Left renal pelvis (tissue), 4 donors: ENCODE measurements at places on chromosomes 13 and 19.

DNA sequence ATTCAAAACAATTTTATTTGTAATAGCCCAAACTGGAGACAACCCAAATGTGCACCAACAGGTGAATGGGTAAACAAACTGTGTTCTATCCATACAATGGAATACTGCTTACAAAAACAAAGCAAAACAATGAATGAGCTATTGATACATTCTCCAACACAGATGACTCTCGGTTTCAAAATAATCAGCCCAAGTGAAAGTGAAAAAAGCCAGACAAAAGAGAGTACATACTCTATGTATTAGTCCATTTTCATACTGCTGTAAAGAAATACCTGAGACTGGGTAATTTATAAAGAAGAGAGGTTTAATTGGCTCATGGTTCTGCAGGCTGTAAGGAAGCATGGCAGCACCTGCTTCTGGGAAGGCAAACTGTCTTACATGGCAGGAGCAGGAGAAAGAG lies 65.2 kb upstream of the LRCH1 start:
- no peak for DNase-seq

DNA sequence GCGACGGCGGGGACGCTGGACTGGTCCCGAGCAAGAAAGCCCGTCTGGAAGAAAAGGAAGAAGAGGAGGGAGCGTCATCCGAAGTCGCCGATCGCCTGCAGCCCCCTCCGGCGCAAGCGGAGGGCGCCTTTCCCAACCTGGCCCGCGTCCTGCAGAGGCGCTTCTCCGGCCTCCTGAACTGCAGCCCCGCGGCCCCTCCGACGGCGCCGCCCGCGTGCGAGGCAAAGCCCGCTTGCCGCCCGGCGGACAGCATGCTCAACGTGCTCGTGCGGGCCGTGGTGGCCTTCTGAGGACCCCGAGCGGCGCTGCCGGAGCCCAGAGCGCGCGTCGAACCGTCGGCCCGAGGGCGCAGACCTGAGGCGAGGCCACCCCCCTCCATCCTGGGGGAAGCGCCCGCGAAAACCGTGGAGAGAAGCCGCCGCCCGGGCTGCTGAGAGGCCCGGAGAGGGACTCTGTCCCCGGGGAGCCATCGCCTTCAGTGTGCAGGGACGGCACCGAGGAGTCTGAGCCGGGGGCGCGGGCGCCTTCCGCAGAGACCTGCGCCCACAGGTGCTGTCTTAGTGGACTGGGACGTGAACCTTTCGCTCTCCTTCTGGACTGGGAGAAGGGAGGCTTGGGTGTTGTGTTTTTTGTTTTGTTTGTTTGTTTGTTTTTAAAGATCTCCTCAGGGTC lies 3.5 kb downstream of the IER2 start:
- peak; percentile 8 for DNase-seq

GRCh38 chr13:47220453-47221140 lies 323.7 kb upstream of the HTR2A start:
- no peak for DNase-seq

DNA sequence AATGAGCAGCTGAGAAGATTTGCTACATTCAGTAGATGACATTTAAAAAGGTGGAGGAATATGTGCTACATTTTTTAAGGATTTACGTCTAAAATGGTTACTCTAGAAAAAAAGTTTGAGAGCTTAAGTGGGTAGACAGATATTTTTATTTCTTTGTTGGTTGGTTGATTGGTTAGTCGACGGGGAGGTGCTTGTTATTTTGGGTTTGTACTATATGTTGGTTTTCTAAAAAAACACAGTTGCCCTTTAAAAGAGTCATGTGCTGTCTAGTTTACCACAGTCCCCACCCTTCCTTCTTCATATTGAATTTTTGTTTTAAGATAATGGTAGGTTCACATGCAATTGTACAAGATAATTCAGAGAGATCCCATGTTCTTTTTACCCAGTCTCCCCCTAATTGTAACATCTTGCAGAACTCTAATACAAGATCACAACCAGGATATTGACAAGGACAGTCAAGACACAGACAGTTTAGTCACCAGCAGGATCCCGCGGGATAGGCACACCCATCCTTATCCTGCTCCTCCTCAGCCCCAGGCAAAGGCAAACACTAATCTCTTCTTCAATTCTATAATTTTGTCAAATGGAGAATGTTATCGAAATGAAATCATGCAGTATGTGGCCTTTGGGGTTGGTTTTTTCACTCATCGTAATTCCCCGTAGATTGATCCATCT lies 171.4 kb downstream of the FOXO1 start:
- no peak for DNase-seq

GRCh38 chr19:38012944-38013343 lies 105.9 kb downstream of the SIPA1L3 start:
- DNase-seq, result no peak

- no peak for DNase-seq
Observed at GRCh38 chr13:109707044-109707741, 79.2 kb downstream of the IRS2 start.

DNA sequence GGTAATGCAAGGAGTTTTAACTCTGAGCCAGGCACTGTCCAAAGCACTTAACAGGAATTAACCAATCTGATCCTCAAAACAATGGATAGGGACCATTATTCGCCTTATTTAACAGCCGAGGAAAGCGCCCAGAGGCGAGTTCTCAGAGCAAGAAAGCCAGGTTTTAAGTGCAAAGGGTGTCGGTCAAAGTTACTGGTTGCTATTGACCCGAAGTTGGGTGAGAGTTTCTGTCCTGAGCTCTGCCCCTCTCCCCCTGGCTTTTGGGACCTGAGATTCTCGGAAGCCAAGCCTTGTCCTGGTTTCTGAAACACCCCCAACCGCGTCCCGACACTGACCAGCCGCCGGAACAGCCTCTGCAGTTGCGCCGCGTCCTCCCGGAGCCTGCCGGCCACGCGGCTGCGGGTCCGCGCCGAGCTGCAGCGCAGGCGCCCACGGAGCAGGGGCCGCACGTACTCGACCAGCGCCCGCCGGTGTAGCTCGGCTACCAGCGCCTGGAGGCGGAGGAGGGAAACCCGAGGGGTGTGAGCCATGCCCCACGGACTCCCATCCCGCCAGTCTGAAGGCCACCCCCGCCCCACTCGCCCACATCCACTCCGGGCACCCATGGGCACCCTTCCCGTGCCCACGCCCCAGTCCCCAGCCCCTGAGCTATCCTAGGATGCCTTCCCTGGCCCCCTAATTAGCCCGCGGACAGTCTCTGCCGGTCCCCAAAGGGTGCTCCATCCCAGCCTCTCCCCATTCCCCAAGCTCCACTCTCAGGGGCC lies 27.8 kb downstream of the EXOC3L2 start:
- no peak for DNase-seq

- DNase-seq, result no peak
Observed at GRCh38 chr19:30393729-30394480, 21.7 kb downstream of the ZNF536 start.

DNA sequence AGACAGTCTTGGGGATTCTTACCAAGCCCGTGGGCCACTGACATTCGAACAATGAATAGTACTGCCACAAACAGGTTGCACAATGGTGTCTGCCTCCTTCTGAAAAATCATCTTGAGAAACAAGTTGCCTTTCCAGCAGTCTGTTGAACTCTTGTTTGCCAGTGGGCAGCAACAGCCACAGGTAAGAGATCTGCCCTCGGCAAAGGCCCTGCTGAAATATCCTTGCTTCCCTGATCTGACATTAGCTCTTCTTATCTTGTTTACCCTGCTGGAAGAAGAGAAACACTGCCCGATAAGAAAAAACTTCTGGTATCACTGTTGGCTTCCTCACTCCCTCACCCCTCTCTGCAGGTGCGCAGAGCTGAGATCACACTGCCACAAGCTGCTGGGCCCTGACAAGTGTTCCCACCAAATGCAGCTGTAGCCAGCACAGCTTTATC lies 2.0 kb downstream of the DOCK9 start:
- DNase-seq, result no peak

DNA sequence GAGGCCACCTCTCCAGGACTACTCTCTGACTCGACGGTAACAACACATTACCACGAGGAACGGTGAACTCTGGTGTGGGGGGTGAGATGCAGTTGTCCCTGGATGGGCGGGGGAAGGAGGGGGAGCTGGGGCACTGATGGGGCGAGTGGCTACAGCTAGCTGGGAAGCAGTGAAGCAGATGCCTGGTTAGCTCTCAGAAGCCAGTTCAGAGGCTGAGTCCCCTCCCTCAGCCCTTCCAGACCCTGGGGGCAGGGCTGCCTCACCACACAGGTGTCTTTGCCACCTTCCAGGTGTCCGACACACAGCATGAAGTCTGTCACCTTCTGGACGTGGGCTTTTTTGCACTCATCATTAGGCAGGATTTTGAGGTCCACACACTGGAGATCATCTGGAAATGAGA lies 4.0 kb downstream of the KLK1 start:
- no peak for DNase-seq

DNA sequence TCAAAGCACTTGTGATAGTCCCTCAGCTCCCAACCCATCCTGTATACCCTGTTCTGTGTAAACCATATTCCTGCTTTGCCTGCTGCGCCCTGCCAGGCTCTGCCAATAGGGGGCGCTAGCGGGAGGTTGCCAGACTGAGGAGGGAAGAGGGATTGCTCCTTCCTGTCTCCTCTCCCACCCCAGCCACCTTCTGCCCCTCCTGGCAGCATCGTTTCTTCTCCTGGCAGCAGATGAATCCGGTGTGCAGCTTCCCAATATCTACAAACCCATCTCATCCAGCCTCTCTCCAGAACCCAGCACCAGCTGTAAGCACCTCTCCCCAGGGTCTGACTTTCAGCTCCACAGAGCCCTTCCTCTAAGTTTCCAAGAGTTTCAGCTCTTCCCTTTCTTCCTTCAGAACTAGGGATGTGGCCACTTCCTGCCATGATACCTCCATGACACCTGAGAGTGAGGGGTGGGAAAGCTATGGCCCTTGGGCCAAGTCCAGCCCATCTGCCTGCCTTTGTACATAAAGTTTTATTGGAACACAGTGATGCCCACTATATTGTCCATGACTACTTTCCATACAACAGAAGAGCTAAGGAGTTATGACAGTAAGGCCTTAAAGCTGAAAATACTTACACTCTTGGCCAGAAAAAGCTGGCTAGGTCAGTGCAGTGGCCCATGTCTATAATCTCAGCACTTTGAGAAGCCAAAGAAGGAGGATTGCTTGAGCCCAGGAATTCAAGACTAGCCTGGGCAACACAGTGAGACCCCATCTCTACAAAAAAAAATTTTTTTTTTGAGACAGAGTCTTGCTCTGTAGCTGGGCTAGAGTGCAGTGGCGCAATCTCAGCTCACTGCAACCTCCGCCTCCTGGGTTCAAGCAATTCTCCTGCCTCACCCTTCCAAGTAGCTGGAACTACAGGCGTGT lies 34.5 kb upstream of the ATP1A3 start:
- DNase-seq, result no peak

GRCh38 chr19:7648265-7649014 lies 11.5 kb downstream of the STXBP2 start:
- DNase-seq, result no peak

DNA sequence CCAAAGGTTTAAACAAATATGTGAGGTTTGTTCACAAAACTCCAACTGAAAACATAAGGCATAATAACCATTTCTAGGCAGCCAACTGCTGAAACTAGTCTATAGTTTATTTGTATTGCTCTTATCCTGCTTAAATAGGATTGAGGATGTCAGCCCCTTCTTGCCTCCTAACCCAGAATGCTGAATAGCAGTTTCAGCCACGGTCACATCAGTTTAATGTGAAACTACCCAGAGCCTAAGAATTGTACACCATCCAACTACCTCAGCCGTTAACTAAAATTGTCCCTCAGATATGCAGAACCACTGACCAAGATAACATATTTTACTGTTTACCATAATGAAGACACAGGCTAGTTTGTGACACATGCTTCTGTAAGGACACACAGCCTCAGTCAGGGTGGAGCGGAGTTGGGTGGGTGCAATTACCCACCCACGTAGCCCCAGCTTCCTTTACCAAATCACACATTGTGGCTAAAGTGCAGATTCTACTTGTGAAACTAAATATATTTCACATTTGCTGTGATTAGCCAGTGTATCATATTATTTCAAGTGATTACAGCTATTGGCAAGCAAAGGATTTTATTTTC lies 259.9 kb downstream of the EFNB2 start:
- DNase-seq, result no peak
